ENCODE measurements at places on chromosomes 16 and 17.

- no peak for DNase-seq
Measured at GRCh38 chr17:68468788-68469187, 11.5 kb upstream of the WIPI1 start.

GRCh38 chr17:17525311-17525710 lies 29.1 kb upstream of the RASD1 start:
- peak; percentile 12 for DNase-seq

- DNase-seq, result no peak
Measured at GRCh38 chr16:24069036-24069590, 187.0 kb upstream of the CACNG3 start.

- peak; percentile 95 for DNase-seq
Measured at GRCh38 chr17:50947782-50948543, 81.8 kb upstream of the TOB1 start.

DNA sequence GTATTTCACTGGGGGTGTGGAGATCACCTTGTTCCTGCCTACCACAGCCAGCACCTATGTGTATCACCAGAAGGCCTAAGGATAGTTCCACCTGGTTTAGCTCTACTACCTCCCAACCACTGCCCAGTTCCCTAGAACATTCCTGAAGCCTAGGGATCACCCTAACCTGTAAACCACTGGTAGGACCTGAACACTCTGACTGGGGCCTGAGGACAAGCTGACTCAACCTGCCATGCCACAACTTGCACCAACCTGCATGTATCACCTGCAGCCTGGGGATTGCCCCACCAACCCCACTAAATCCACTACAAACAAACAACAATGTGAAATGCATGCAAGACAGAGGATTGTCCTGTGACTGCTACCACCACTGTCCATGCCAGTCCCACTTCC lies 128.1 kb downstream of the KIF2B start:
- no peak for DNase-seq

DNA sequence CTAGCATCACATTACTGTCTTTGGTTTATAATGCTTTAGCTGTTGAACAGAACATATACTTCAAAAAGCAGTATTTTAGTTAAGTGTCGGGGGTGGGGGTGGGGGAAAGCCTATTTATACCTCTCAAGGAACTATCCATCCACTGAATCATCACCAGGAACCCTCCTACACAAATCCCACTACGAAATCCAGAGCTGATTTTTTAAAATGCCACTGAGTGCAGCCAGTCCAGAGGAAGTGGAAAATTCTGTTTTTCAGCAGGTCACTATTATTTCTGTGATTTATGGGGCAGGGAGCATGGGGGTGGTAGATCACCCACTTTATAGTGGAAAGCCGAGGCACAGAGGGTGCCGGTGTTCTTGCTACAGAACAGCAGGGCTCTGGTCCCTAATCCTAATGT lies 284.1 kb downstream of the SOX9 start:
- no peak for DNase-seq

GRCh38 chr17:17540278-17540906 lies 44.2 kb upstream of the RASD1 start:
- no peak for DNase-seq

GRCh38 chr17:47907932-47908562 lies 12.0 kb downstream of the SP2 start:
- no peak for DNase-seq

- DNase-seq, result no peak
Measured at GRCh38 chr17:19769946-19770652, 22.0 kb upstream of the ALDH3A1 start.

DNA sequence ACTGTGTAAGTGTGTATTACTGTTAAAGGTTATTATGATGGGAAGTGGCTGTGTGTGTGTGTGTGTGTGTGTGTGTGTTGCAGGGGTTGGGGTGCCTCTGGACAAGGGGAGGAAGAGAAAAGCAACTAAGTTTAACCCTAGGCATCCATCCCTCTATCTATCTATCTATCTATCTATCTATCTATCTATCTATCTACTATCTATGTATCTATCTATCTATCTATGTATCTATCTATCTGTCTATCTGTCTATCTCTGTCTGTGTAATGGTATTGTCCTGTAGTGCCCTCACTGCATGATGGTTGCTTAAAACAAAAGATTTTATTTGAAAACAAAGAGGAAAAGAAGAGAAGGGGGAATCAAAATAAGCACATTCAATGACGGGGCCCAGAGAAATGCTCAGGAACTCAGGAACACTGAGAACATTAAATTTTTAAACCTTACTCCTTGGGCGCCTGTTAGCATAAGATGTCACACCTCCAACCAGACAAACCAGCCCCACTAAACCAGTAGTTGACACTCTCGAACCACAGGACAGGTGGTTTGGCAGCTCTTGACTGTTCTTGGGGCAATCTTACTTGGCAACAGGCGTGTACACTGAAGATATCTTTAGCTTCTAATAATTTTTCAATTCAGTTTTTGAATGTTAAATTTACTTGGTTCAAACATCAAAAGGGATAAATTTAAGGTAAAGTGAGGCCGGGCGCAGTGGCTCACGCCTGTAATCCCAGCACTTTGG lies 5.1 kb upstream of the RPL26 start:
- no peak for DNase-seq

DNA sequence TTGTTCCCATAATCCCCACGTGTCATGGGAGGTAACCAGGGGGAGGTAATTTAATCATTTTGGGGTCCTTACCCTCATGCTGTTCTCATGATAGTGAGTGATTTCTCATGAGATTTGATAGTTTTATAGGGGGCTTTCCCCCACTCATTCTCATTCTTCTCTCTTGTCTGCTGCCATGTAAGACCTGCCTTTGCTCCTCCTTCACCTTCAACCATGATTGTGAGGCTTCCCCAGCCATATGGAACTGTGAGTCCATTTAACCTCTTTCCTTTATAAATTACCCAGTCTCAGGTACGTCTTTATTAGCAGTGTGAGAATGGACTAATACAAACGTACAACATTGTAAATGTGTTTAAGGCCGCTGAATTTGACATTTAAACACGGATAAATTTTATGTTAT lies 35.5 kb upstream of the APOH start:
- no peak for DNase-seq
